SHP77 (cell line): ENCODE measurements at places on chromosomes 12 and 14.
A peak's percentile ranks its signal among the peaks of the same experiment; 100 is the strongest.

- peak; percentile 38 for DNase-seq
Observed at GRCh38 chr14:45201905-45202304, 51.1 kb downstream of the MIS18BP1 start.

- DNase-seq, result no peak
Observed at GRCh38 chr14:88871429-88871828, 47.0 kb downstream of the TTC8 start.

- DNase-seq, result no peak
Observed at GRCh38 chr14:50402965-50403364, 6.3 kb upstream of the CDKL1 start.

DNA sequence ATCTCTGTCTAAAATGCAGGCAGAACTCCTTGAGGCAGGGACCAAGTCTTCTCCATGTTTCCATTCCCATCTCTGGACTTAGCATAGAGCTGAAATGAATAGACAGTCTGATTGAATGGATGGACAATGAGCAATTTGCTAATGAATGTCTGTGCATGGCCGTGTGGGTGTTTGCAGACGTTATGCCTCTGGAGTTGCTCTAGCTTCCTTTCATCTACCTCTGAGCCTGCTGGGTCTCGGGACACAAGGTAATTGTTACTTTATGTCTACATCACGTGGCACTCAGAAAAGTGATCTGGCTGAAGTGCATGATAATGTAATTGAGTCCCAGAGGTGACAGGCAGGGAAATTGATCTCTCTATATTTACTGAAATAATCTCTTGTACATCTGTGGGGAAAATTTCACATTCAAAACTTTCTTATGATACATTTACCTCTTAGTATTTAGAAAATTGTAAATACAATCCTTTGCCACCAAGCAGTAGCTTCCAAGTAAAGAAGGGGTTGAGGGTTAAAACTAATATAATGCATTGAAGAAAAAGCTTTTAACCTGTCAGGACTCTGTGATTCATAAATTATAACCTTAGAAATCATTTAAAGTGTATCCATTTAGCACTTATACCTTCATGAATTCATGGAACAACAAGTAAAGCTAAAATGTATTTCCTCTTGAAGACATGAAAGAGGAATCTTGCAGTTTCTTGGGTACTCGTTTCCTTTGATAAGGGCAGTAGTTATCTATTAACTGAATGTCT is 424.1 kb downstream of the APAF1 start:
- DNase-seq, result no peak

DNA sequence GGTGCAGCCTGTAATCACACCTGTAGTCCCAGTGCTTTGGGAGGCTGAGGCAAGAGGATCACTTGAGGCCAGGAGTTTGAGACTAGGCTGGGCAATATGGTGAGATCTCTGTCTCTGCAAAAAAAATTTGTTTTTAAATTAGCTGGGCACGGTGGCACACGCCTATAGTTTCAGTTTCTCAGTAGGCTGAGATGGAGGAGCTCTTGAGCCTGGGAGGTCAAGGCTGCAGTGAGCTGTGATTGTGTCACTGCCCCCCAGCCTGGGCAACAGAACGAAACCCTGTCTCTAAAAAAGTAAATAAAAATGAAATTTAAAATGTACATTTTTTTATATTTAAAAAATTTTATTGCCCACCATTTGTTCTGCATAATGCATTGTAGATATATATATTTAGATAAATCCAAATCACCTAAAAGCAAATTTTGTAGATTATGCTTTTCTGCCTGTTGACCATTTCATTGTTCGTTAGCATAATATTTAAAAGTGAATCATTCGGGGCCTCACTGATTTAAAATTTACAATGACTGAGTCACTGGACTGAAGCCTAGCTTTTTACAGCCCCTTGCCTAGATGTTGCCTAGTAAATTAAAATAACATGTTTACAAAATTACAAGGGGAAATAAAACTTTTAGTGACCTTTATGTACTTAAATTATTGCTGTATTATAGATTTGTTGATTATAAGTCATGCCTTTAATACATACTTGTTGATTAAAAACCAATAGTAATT is 87.9 kb downstream of the USP15 start:
- no peak for DNase-seq

DNA sequence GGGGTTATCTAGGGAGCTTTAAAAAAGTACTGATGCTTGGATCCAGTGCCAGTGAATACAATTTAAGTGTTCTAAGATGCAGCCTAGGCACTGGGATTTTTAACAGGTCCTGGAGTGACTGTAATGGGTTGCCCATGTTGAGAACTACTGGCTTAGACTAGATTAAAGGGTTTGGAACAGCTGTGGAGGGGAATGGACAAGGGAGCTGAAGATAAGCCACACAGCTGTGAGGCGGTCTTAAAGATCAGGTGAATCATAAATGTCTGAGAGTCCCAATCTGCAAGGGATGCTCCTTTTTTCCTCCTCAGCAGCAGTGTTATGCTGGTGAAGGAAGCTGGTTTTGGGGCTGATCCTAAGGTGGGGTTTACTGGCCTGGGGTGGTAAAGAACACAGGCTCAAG is 35.5 kb upstream of the FRMD6 start:
- no peak for DNase-seq

GRCh38 chr14:91270619-91271018 is 26.1 kb upstream of the GPR68 start:
- no peak for DNase-seq

DNA sequence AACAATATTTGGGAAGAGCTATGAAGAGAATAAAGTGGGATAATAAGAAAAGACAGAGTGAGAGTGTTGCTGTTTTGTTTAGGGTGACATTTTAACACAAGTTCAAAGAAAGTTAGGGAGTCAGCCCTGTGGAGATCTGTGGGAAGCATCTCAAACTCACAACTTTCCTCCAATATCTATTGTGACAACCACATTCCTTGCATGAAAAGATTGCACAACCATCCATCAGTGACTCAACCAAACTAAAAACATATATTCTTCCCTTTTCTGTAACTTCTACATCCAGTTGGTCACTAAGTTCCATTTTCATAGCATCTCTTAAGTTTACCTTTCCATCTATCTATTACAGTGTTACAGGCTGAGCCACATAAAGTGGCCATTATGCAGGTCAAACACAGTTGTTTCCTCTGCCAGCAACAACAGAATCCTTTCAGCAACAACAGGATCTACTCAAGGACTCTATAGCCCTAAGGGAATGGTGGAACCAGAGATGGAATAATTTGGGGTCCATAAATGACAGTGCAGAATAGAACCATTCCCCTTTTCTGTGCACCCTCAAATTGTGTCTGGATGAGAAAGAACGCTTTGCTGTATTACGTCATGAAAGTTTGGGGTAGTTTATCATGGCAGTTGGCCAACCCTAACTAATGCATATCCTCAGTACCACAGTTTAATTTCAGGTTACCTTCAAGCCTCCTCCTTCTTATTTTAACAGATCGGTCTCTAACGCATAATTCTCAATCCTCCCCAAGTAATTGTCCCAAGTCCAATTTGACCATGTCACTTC is 118.8 kb downstream of the ST8SIA1 start:
- DNase-seq, result no peak

DNA sequence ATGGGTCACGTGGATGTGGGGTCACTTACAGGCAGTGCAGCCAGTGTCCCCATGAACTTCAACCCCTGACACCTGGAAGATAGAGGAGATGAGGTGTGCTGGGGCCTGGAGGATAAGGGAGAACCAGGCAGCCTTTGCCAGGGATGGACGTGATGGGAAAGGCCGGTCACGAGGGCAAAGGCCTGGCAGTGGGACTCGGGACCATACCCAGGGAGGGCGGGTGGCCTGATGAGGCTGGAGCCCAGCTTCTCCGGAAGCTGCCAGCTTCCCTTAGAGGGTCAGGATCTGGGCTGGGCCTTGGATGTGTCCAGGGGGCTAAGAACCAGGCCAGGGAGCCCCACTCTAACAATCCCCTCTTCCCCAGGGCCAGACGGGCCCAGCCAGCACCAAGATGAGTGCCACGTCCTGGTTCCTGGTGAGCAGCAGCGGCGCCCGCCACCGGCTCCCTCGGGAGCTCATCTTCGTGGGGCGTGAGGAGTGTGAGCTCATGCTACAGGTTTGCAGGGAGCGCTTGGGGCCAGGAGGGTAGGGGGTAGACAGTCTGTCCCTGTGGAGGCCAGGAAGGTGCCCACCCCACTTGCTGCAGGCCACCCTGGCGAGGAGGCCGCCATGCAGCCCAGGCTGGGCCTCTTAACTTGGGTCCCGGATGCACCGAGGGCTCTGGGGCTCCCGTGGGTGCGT is 3.1 kb downstream of the CEP170B start:
- DNase-seq, result no peak

DNA sequence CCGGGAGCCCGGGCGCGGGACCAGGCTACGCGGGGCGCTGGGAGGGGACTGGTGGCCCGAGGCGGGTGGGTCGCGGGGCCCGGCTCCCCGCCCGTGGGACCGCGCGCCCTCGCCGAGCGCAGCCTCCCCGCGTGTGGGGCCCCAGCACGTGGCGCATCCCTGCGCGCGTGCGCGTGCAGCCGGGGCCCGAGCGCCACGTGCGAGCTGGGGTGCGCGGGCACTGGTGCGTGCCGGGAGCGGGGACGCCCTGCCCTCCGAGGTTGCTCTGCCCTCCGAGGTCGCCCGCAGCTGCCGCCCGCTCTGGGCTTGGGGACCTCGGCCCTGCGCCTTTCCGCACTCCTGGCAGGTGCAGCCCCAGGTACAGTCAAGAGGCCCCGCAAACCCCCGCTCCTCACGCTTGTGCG is 365 bp upstream of the CCDC88C start:
- DNase-seq, result peak; percentile 36

DNA sequence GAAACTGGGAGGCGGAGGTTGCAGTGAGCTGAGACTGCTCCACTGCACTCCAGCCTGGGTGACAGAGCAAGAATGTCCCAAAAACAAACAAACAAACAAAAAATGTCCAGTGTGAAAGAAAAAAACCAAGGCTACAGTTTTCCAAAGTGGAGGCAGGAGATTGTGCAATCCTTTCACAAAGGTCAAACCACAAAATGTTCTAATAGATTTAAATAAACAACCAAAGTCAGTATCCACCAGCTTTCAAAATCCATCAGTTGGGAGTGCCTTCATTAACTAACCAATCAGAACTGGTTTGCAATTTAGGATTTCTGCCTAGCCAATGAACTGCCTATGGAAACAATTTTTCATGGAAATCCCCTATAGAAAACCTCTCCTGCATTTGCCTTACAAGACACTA is 52.3 kb upstream of the TRIM9 start:
- DNase-seq, result no peak

DNA sequence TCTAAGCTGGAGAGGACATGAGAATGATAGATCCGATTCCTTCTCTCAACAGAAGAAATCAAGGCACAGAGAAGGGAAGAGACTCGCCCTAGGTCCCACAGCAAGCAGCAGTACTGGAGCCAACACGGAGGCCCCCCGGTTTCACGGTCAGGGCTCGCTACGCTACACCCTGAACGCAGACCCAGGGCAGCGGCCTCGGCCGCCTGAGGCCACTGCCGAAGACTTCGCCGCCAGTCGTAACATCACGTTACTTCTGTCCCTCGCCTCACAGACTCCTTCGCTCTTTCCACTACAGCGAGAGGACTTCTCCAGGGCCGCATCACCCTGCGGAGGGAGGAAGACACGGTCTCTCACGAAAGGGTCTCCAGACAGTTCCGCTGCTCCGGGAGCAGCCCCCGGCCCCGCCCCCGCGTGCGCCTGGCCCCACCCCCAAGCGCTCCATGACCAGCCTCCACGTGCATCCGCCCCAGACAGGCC is 411 bp upstream of the DCAF4 start:
- no peak for DNase-seq

- DNase-seq, result no peak
Observed at GRCh38 chr12:28017126-28017872, 44.8 kb upstream of the PTHLH start.

DNA sequence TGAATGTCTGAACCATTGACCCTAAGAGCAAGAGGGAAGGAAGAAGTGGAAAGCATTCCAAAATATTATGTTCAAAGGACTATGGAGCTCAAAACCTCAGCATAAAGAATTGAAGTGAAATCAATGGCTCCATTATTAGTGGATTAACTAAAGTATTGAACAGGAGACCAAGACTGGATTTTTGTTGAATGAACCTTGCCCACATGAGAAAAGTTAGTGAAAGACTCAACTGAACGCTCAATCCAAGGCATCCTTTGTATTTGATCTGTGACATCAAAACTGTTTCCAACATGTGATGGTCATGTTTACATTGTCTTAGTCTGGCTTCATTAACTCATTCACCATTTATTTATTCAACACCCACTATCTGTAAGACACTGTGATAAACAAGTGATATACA is 161.0 kb downstream of the CNTN1 start:
- DNase-seq, result no peak

DNA sequence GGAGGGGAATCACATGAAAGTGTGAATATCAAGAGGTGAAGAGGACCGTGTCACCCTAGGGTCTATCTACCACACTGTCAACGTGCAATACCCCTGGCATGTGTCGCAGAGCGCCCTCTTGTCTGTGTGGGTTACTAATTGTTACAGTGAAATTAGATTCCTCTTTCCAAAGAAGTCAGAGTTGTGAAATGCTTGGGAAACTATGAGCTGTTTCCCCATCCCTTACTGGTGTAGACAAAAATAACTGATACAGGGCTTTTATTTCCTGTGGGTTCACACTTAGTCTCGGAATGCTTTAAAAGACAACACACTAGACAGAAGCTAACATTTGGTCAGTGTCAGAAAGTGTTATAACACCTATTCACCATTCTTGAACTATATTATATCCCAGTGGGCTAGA is 597.3 kb downstream of the NRXN3 start:
- no peak for DNase-seq

GRCh38 chr12:27805238-27805637 is 25.2 kb upstream of the MANSC4 start:
- DNase-seq, result no peak

DNA sequence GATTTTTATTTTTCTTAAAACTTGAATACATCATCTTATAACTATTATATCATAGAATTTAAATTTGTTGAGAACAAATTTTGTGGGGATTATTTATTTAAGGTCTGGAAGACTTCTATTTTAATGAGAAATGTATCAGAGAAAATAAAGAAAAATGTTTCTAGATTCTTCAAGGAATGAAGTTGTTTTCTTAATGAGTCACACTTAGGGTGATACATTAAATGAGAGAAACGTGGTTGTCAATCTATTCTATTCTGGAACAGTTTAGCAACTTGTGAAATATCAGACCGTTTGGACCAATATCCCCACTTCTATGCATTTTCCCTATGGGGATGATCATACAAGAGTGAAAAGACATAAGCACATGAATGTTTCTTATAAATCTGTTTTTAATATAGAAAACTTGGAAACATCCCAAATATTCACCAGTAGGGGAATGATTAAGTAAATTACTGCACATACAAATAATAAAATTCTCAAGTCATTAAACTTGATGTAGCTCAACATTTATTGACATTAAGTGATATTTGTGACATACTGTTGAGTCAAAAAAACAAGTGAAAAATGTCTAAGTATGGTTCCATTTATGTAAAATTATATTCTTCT is 88.5 kb downstream of the E2F7 start:
- DNase-seq, result no peak

DNA sequence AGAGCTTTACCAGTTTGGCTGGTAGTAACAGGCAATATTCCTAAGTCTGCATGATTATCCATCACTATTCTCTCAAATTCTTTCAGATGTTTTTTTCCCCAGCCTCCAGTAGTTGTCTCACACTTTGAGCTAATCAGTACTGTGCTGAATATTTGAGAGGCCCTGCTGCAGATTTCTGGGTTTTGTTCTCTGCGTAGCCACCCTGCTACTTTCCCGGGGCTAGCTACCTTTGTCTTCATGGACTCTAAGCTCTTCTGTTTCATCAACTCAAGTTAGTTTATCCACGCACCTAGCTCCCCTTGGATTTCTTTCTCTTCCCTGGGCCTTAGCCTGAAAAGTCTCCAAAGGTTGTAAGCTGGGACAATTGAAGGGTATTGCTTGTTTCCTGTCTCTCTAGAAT is 73.0 kb downstream of the FUT8 start:
- DNase-seq, result no peak

- no peak for DNase-seq
Observed at GRCh38 chr12:51434305-51434704, 9.7 kb downstream of the SLC4A8 start.
